Activated T-helper 1 cell treated with anti-CD3 and anti-CD28 coated beads, Interleukin-2, amount 50 U/mL, for 16 hours (primary cell): ENCODE measurements at places on chromosomes 4 and X.

GRCh38 chrX:110454336-110454735, 95.7 kb downstream of the RTL9 start:
- DNase-seq = no peak

- DNase-seq = no peak
These were observed 10.7 kb upstream of the FNIP2 start for GRCh38 chr4:158758142-158758541.

DNA sequence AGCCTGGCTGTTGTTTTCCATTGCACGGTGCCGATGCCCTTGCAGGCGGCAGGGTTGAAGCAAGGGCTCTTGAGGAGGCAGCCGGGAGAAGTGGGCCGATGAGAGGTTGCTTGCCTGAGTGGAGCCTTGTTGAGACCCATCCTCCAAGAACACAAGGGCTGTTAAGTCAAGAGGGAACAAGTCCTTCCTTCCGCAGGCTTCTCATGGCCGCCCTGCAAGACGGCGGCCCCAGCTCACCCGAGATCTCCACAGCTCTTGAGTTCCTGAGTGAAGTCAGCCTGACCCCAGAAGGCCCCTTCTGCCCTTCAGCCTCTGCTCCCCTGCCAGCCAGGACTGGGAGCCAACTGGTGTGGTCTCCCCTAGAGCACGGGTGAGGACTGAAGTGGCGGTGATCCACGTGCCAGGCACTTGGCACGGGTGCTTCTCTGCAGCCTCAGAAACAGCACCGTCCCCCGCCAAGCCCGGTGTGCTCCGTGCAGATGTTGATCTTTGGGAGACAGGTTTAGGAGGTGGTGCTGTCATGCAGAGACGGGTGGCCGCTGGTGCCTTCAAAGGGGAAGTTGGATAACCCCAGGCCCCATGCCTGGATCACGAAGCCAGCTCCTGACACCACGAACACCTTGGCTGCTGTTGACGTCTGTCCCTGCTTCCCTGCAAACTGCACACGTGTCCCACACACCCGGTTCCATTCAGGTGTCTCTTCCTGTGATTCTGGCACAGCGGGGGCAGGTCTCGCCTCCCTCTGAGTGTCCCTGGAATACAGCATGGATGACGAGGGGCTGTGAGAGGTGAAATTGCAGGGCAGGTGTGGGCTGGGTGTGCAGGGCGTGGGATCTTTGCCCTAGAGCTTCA, 164.4 kb upstream of the PSAPL1 start:
- no peak for DNase-seq

DNA sequence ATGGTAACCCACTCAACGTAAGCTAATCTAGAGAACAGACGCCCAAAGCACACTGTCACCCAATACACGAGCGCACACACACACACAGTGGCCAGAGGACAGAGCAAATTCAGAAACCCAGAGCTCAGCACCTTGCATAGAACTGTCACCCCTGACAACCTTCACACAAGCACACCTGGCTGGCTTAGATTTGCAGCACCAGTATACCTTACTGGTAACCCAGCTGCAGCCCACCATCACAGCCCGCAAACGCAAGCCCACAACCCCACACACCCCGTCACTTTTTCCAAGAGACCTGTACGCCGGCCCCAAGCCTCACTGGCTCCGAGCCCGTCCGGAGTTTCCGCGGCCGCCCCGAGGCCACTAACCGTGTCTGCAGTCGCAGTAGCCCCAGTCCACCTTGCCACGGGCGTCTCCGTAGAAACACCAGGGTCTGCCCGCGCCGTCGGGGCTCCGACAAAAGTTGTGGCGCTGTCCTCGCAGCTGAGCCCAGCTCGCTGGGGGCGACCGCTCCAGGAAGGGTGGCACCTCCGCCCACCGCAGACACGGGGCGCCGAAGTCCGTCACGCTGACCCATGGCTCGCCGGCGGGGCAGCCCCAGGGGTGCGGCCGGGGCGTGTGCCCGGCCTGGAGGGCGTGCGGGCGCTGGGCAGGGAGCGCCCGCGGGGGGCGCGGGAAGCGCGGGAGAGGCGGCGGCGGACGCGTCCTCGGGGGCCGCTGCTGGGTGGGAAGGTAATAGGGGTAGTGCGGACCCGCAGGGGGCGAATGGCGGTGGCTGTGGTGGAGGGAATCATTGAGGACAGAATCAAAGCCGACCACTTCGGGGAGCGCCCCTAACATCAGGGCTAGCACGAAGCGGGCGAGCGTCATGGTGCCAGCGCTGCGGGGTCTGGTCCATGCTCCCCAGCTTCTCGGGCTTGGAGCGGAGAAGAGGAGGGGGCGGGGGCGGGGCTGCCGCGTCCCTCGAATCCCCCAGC, 664 bp downstream of the PRSS12 start:
- no peak for DNase-seq

DNA sequence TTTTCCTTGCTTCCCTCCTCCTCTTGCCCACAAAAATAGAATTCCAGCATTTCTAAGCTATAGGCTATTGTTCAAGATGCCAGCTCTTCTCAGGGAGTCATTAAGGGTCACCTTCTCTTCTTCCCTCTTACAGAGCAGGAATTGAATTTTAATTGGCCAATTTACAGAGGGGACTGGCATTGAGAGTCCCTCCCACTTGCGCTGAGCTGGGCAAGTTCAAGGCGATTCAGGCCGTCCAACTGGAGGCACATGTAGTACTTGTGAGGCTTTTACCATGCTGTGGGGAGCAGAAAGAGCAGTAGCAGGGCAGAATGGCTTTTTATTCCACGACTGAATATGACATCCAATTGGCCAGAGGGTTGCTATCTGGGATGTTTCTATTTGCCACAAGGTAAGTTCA, 181.9 kb downstream of the SOWAHB start:
- no peak for DNase-seq

DNA sequence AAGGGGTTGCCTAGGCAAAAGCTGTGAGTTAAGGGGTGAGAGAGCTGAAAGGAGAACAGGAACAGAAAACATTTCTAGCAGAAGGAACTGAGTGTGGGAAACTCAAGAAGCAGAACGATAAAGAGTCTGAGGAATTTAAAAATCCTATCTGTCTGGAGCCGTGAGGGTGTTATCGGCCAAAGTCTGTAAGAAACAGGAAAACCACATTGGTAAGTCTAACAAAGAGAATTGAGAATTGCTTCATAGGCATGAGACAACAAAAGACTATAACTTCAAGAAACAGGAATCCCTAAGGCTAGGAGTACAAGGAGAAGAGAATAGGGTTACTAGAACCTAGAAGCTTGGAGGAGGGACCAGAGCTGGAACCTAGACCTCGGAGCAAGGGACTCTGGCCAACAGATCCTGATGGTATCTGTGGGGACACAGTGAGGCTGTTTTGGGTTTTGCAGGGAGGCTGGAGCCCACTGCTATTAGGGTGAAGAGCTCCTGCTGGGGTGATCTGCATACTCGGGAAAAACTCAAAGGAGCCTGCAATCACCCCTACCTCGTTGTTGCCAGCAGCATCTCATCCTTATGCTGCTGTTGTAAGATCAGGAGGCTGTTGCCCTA, 175.6 kb downstream of the FBXO8 start:
- DNase-seq = no peak

DNA sequence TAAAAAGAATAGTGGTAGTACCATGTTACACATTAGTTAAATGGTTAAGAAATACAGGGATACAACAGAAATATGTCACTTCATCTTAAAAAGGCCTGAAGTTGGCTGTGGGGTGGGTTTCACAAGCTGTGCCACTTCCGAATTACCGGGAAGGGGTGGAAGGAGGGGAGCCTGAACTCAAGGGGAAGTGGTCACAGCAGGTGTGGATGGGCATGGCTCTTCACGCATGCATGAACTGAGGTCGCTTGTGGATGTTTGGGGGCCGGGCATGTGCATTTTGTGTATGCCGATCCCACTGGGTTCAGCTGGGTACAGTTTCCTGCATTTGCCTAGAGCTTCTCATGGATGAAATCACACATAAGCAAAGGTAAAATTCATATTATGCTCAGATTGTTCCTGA, 64.9 kb downstream of the CLCN4 start:
- DNase-seq = no peak

DNA sequence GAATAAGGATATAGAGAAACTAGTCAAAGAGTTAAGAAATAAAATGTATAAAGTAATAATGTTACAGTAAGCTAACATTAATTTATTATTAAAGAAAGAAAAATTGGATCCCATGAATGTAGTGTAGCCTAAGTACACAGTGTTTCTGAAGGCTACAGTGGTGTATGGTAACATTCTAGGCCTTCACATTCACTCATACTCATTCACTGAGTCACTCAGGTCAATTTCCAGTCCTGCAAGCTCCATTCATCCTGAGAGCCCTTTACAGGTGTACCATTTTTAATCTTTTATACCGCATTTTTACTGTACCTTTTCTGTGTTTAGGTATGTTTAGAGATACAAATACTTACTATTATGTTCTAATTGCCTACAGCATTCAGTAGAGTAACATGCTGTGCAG, 120.6 kb upstream of the AGA start:
- no peak for DNase-seq

GRCh38 chr4:71549516-71550160, 210.8 kb downstream of the SLC4A4 start:
- no peak for DNase-seq

- DNase-seq = no peak
These were observed 6.0 kb upstream of the VGLL1 start for GRCh38 chrX:136525738-136526606.

DNA sequence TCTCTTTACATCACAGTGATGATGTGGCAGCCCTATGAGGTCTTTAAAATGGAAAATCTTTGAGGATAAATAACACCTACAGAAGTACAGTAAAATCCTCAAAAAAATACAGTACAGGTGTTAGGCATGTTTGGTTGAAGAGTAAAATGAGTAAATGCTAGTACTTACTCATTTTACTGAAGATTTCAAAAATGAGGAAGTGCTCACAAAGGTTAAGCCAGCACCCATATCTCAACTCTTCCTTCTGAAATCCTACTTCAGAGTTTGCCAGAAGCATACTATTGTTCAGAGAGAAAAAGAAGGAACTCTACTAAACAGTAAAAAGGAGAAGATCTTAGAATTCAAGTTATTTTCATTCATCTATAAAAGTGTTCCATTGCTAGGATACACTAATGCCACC, 130.9 kb downstream of the CBR4 start:
- DNase-seq = no peak

DNA sequence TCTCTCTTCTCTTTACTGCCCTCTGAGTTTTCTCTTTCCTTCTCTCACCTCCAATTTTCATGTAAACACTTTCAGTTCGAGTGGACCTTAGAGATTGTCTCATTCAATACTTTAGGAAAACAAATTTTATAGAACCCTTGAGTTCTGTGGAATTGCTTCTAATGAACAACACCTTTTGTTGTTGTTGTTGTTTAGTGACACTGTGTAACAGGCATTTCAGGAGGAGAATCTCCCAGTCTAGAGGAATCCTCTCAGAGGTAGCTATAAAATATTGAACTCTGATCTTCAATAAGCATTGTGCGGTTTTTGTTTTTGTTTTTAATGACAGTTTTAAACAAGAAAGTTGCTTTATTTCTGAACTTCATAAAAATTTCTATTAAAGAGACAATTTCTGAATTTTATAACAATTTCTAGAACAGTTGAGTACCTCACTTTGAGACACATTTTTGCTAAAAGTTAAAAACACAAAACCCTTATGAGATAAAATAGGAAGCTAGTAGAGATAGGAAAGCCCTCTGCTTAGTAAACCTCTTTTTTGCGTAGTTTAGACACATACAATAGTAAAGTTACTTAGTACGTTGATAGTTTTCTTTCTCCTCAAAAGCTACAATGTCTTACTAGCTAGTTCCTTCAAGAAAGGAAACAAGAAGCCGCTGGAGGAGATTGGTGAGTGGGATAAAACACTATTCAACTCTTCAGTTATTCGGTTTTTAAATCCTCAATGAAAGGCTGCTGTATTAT, 38.8 kb downstream of the CLCN3 start:
- no peak for DNase-seq

GRCh38 chrX:129043138-129043537, 480.2 kb downstream of the SMARCA1 start:
- DNase-seq = no peak
